ENCODE measurements at places on chromosomes 16 and 17.

- DNase-seq: peak; percentile 58
Observed at GRCh38 chr17:879546-880442, 97.6 kb downstream of the MRM3 start.

DNA sequence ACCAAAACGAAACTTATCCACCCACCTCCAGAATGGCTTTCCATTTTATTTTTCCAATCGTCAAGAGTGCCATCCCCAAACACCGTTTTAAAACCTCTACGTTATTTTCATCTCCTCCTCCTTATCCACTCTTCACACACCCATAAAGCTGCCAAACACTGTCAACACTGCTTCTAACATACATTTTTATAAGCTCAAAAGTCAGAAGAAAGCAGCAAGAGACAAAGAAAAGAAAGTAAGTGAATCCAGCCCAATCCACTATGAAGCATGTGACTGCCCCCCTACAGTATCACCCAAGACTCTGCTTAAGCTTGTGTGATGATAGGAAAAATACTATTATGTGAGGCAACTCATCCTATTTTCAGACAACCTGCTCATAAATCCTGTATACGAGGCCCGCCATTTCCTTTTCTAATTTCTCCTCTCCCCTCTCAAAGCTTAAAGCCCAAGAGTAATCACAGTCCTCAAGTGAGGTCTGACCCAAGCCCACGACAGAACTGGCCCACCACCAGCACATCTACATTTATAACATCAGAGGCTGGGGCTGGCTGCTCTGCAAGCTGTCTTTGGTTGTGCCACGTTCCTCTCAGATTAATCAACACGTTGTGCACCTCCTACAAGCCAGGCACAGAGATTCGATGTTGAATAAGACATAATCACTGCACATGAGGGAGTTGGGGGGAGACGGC lies 16.3 kb downstream of the USP31 start:
- DNase-seq: no peak

GRCh38 chr17:33509331-33509730 lies 216.2 kb upstream of the ASIC2 start:
- no peak for DNase-seq

DNA sequence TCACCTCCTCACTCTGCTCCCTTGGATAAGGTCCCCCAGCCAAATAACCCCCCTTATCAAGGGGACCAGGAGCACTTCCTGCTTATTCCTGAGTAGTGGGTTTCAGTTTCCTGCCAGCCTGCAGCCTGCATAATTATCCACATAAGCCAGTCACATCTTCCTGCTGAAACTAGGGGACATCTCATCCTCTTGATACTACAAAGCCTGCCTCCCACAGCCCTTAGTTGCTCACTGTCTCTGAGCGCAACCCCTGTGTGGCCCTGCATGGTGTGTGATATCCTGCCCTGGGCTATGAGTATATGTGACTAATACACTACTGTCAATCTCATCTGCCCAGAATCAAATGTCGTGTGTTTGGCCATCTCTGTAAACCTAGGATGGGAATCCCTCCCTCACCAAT lies 8.0 kb upstream of the XYLT2 start:
- DNase-seq: no peak

DNA sequence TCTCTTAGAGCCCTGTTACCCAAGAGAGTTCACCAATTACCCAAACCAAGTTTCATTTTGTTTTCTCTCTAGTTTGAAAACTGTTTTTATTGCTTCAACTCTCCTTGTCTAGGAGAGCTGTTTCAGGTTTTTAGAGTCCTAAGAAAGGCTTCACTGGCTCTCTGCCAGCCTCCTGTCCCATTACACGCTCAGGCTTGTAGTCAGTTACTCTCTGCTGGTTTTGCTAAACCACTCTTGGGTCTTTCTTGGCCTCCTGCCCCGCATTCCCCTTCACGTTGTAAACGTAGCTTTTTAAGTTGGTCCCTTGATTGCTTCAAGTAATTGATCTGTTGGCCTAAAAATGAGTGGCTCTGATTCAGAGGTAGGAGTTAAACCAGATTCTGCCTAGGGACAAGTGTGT lies 529.1 kb downstream of the MAF start:
- DNase-seq: no peak

DNA sequence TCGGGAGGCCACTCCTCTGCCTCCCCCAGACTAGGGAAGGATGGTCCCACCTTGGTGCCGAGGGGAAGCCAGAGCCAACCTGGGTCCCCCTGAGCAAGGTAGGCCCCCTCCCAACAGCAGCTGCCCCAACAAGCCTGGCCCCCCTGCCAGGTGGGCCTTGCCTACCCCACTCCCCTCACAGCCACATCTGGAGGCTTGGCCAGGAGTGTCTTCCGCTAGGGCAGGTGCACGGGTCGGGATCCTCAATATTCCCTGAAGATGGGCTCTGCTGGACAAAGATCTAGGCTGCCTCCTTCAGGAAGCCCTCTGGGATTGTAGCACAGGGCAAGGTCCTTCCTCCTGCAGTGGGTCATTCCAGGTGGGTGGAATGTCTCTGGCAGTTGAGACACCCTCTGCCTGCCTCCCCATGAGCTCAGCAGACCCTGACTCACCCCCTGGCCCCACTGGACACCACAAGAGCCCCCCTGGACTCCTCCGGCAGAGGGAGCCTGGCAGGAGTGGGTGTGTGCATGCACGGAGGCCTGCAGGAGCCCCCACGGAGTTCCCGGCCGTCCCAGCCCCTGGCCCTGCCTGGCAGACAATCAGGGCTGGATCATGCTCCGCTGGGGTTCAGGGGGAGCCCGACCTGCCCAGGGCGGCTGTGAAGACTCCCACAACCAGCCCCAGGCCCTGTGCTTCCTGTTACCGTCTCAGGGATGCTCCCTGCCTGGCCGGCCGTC lies 435 bp downstream of the C1QTNF8 start:
- DNase-seq: no peak

DNA sequence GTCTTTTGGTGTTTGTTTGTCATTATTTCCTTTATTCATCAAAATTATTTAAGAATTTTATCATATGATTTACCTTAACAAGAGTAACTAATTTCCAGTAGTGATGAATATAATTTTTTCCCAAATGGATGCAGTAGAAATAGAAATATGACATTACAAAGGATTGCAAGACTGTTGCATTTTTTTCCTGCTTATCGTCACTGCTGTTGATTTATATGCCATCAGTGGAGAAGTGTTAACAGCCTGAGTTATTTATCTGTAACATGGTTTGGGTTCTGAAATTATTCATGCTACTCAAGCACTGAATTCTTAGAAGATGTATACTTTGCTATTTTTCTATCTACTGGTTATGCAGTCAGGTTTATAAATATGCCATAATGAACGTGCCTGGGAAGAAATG lies 68.6 kb downstream of the TMEM100 start:
- DNase-seq: no peak

GRCh38 chr17:38926293-38927070 lies 1.1 kb downstream of the LASP1NB start:
- DNase-seq: no peak

GRCh38 chr17:41581366-41582060 lies 5.2 kb downstream of the KRT14 start:
- no peak for DNase-seq

DNA sequence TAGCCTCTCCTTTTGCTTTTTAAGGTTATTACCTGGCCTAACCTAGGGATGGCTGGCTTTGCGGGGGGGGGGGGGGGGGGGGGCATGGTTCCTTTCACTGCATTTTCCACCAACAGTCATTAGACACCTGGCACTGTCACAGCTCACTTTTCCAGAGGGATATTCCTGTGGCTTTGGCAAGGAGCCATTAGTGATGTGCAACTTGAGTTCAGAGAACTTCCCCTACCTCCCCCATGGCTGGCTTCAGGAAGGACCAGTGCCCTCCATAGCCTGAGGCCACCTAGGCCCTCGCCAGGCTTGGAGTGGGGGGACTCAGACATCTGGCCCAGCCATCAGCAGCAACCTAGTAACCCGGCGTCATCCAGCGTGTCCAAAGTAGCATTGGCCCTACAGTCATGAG lies 234.6 kb downstream of the CPPED1 start:
- DNase-seq: no peak

DNA sequence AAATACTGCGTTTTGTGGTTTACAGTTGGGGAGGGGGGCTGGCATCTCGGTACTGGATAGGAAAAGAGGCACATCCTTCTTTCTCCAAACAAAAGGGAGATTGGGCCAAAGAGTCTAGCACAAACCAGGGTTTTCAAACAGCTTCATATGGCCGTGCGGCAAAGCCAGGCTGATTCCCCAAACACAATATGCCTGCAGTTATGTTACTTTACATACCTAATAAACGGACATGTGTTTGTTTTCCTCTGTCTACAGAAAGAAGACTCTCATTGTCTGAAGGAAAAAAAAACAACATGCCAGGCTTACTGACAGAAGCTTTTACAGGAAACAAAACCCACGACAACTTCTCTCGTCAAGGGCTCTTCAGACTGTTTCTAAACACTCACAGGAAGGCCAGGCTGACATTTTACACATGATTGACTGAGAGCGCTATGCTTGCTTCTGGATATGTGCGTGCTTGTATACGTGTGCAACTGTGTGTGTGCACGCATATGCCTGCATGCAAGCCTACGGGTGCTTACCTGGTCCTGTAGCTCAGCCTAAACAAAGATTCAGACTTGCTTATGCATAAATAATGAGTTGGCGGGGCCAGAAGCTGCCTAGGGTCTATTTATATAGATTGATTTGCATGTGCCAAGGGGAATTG lies 461.0 kb upstream of the C16orf82 start:
- no peak for DNase-seq

GRCh38 chr17:73508057-73508930 lies 136.0 kb downstream of the SDK2 start:
- no peak for DNase-seq

GRCh38 chr17:64057701-64058263 lies 37.3 kb upstream of the ICAM2 start:
- DNase-seq: no peak

DNA sequence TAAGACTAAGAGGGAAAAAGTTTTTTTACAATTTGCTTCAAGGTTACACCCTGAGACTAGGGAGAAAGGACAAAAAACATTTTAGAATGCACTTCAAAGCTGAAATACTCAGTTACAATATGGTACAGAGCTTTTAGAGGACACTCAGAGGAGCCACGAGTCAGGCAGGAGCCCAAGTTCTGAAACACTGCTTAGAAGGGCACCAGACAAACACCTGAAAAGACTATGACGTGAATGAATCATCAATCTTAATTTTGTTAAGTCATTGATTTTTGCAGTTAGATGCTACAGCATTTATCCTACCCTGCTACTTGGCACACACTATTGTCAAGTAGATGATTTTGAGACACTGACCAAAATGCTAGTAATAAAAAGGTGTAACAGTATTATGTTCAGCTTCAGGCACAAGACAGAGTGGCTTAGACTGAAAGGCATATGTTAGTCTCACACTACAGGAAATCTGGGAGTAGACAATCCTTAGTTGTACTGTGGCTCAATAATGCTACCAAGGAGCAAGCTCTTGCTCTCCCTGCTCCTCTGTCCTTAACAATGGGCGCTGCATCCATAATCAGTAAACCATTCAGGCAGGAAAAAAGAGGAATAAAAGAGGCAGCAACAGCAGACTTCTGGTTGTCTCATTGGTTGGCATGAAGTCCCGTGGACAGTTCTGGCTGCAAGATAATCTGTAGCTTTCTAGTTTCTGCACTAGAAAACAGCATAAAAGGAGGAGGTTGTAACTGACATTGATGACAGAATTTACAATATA lies 151.8 kb downstream of the ABCA8 start:
- DNase-seq: no peak

DNA sequence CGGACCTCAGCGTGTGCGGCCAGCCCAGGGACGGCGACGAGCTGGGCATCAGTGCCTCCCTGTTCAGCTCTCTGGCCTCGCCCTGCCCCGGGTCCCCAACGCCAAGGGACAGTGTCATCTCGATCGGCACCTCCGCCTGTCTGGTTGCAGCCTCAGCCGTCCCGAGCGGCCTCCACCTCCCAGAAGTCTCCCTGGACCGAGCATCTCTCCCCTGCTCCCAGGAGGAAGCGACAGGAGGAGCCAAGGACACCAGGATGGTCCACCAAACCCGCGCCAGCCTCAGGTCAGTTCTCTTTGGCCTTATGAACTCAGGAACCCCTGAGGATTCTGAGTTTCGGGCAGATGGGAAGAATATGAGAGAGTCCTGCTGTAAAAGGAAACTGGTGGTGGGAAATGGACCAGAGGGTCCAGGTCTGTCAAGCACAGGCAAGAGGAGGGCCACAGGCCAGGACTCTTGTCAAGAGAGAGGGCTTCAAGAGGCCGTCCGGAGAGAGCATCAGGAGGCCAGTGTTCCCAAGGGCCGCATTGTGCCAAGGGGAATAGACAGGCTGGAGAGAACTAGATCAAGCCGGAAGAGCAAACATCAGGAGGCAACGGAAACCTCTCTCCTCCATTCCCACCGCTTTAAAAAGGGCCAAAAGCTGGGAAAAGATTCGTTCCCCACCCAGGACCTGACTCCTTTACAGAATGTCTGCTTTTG lies 825 bp downstream of the HASPIN start:
- DNase-seq: no peak

DNA sequence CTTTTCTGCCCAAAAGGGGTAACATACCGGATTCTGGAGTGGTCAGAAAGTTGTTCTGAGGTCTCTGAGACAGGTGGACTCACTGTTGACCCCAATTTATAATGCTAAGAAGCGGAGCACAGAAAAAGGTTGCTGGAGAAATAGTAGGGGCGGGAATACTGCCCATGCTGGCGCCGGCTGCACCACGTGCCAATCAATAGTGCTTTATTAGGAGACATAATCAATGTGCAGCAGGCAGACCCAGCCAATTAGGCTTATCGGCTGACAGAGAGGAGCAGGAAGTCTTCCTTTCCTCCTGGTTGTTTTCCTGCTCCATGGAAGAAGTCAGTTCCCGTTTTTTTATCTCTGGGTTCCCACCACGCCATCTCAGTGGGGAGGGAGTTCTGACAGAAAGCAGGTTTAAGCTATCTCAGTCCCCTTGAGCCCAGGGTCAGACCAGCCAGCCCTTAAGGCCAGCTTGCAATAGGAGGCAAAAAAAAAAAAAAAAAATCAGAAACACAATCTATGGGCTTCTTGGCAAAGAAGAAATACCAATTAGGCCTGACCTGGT lies 68.2 kb upstream of the IRX6 start:
- no peak for DNase-seq

DNA sequence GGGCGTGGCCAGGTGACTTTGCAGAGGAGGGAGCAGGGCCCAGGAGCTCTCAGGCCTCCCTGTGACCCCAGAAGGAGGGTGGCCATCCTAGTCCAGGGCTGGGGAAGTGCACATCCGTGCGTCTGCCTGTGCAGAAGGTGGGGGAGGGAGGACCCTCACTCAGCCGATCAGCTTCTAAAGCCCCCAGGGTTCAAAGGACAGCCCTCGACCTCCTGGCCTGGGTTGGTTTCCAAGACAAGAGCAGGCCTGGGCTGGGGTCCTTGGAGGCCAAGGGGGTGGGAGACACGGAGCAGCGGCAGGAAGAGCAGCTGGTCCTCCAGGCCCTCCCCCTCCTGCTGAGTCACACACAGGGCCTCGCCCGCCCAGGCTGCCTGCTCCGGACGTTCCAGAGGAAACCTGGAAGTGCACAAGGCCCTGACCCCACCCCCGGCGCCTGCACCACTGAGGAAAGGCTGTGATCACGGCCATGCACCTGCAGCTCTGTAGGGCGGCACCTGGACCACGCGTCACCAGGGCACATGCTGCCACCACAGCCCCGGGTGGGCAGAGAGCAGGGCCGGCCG lies 67.1 kb upstream of the ZNF469 start:
- no peak for DNase-seq
